ENCODE measurements at places on chromosomes 7 and 10. TPM values are rescaled to one million over a fixed set of nuclear protein-coding genes. Genes with fewer than 3 reads are reported as not detected.

GRCh38 chr10:7161484-7162250 lies 249.2 kb downstream of the SFMBT2 start:
- DNase-seq: no peak

- no peak for DNase-seq
Observed at GRCh38 chr7:836429-836828, 4.2 kb downstream of the SUN1 start.

DNA sequence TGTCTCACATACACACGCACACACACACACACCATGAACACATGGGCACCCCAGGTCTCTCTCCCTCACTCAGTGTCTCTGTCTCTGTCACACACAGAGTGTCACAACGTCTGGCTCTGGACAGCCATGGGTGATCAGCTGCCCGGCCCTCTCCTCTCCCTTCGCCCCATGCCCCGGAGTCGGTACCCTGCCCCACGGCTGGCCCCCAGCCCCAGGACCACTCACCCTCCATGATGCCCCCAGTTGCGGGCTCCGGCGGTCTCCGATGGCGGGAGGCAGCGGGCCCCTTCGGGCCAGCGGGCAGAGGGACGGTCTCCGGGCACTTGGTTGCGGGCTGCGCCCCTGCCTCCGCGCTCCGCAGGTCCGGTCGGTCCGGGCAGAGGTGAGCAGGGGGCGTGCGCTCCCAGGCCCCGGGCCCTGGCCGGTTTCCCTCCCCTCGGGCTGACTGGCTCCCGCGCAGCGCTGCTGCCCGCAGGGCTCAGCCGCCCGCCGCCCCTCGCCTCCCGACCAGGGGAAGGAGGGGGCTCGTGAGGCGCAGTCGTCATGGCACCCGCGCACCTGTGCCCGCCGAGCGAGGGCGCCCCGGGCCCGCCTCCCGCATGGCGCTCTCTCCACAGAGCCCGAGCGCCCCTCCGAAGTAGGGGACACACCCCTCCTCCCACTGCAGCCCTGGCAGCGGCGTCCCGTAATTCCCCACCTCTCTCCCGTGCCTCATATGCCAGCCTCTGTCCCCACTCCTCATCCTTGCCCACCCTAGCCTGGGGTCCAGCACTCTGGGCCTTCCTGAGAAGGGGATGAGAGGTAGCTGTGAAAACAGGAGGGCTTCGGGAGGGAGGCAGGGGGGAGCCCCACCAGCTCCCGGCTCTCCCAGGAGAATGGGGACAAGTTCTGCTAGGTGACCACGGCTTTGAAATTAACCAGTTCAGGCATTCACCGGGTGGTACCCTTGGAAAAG lies at the start of gene NPFFR1:
Gene NPFFR1, minus strand, starts transcription at position 560 of the 955 bp plus-strand sequence. Its CDS starts 328 bp downstream, at position 232.
- DNase-seq: no peak

DNA sequence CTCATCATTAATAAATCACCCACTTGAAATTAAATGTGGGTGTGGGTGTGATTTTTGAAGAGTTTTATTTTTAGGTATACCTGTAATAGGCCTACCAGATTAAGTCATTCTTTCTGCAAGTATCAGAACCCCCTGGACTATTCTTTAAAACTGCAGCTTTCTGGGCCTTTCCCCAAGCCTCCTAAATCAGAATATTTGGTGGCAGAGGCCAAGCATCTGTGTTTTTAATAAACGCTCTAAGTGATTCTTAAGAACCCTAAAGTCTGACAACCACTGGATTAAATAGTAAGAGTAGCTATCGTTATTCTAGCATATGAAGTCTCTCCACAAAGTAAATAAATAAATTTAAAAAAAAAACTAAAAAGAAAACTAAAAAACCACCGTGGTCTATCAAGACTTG lies 703.0 kb upstream of the NRP1 start:
- DNase-seq: no peak

DNA sequence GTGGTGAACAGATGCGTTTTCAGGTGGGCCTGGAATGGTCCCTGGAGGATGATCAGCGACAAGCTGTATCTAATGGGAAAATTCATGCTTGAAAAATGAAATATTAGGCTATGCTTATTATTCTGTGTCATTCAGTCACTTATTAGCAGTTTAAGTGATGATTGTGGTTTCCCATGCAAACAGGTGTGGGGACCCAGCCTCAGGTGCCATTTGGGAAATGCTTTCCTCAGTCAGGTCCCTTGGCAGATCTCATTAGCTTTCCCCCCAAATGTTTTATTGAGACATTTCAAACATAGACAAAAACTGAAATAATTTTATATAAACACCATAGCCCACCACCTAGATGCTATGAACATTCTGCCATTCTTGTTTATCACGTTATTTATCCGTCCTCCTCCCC lies 411 bp upstream of the SNX10 start:
- DNase-seq: no peak

GRCh38 chr7:119228482-119228881 lies 1004.0 kb downstream of the ANKRD7 start:
- no peak for DNase-seq

- DNase-seq: no peak
Observed at GRCh38 chr10:97827702-97828291, 21.8 kb upstream of the GOLGA7B start.

TRUB1 gene
- polyA plus RNA-seq: 49.3 TPM

PSAP gene
- 853 TPM for polyA plus RNA-seq

GRCh38 chr10:75611172-75611992 lies 180.0 kb downstream of the LRMDA start:
- no peak for DNase-seq

GRCh38 chr10:48455392-48456151 lies 149.1 kb downstream of the MAPK8 start:
- no peak for DNase-seq

RBM20 gene
- 6.3 TPM for polyA plus RNA-seq

- DNase-seq: no peak
Observed at GRCh38 chr10:112855134-112855533, 94.9 kb upstream of the TCF7L2 start.

FAM25C gene
- polyA plus RNA-seq: not detected

DNA sequence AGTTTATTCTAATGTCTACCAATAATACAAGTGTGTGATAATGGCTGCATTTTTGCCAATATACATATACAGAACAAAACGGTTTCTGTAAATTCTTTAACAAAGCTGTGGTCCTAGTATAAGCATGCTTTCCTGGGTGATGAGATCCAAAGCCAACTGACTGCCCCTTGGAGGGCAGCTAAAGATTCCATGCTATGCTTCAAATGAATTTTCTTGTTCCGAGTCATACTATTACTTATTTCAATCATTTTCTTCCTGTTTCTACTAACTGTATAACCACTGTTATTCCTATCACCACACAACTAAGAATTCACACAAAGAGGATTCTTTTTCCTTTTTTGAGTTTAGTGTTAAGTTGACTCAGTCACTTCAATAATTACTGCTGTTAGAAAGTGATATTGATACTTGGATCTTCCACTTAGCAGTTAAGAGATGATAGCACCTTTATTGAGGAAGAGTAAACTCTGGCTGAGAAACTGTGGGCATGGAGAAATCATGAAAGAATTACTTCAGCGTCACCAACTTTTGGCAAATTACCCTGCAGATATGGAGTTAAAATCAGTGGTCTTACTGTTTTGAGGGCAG lies 197.5 kb downstream of the ARL4A start:
- DNase-seq: no peak

DNA sequence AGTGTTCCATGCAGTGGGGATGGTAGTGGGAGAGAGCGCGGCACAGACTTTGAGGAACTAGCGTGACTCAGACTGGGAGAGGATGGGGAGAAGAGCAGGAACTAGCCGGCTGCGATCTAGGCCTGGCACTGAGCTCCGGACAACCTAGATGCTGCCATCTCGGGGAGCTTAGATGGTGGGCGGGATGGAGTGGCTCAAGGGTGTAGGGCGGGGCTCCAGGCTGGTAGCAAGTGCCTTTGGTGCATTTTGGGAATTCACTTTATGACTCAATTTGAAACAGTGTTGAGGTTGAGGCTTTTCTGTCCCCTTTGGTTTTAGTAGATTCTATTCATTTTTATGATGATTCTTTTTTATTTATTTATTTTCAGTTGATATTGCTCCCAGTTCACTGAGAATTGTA lies 185.3 kb upstream of the GPR26 start:
- DNase-seq: no peak

SFRP4 gene
- polyA plus RNA-seq: 2.1 TPM

DNA sequence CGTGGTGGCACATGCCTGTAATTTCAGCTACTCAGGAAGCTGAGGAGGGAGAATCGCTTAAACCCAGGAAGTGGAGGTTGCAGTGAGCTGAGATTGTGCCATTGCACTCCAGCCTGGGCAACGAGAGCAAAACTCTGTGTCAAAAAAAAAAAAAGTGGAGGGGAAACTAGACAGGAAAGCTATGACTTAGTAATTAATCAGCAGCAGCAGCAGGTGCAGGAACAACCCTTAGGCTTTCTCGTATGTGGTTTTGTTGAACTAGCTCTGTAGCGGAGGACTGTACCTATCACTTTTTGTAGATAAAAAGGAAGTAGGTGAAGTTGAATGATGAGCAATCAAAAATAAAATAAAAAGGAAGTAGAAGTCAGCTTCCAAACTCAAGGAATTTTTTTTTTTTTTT lies 76.9 kb upstream of the KMT2C start:
- no peak for DNase-seq

SUN3 gene
- polyA plus RNA-seq: not detected

- no peak for DNase-seq
Observed at GRCh38 chr7:44101966-44102845, 1.9 kb upstream of the AEBP1 start.

- no peak for DNase-seq
Observed at GRCh38 chr7:17716816-17717215, 223.5 kb downstream of the SNX13 start.

FAM25G gene
- polyA plus RNA-seq: not detected

DNA sequence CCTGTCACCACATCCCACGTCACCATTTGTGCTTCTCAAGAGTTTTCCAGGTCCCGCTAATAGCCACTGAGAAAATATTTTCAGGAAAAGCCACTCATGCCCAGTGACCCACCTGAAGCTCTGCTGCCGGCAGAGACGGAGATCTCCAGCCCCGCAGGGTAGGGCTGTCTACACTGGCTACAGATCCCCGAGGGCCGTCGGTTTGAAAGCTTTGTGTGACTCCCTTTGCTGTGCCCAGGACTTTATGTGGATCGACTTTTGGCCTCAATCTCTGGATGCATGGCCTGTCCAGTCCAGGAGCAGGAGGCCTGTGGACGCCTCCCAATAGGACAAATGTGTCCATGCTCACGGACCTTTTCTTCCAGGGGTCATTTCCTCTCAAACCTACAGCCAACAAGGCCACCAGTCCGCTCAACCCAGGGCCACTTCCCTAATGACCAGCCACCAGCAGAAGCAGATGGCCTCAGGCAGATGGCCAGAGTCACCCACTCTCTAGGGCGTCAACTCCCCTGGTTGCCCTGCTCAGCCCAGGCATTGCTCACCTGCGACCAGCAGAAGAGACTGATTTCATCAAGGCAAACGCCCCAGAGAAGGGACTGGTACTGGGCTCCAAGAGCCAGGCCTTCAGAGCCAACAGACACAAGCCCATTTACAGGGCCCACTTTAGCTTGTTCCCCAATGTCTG lies 76.4 kb downstream of the OAT start:
- DNase-seq: no peak

DNA sequence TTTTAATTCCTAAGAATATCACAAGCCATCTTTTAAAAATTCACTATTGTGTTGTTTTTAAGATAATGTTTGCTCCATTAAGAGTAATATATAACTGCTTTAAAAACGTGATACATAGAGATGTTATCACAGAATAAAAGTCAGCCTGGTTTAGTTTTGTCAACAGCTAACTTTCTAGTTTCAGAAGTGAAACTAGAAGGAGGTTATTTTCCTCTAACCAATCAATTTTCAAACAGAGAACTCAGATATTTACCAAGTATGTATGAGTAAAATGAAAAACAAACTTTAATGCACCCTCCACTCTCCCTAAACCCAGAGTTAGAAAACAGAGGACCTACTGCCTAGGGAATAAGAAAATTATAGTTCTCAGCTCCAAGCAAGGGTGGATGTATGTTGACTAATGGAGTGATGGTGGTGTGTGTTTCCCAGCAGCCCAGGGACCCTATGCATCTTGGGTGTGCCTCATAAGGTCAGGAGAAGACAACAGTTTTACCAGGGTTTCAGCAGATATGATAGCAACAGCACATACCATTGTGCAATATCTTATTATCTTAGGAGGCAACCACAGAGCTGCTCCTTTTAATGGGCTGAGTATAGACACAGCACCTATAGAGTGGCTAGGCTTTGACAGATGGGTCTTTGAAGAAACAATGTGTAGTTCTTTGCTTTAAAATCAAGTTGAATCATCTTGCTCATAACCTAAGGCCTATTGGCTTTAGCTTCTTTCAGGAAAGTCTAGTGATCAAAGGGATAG lies 58.4 kb downstream of the PTPRZ1 start:
- no peak for DNase-seq

RBM28 gene
- 53.3 TPM for polyA plus RNA-seq

DNA sequence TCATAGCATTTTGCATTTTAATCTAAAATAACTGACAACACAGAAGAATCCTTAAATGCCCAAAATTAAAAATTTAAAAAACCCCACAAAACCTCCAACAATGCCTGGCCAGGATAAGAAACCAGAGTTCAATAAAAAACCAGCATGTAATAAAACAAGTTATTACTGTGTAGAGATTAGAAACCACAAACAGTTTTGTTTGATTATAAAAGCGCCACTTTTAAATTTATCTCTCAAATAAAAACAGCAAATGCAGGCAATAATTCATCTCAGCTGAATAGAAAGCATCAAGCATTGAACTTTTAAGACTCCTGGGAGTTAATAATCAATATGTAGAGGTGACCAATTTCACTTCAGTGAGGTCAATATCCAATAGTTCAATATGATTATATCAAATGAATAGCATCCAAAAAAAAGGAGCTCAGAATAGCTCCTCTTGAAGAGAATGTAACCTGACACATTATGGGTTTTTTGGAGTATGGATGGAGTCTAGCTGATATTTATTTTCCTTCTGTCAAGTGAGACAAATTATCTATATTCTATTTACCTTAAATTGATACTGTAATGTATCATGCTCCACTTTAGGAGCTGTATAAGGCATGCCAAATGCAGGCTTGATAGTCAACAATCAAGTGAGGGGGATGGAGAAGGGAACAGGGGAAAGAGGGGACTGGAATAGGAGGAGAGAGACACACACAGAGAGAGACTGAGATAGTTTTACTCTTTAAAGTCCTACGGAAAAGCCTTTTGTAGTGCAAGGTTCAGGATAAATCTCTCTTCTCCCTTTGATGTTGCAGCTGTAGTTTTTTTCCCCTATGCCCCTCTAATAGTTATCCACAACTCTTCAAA lies 130.9 kb downstream of the RSU1 start:
- DNase-seq: no peak

- DNase-seq: no peak
Observed at GRCh38 chr10:101875068-101875688, 31.6 kb upstream of the KCNIP2 start.

DNA sequence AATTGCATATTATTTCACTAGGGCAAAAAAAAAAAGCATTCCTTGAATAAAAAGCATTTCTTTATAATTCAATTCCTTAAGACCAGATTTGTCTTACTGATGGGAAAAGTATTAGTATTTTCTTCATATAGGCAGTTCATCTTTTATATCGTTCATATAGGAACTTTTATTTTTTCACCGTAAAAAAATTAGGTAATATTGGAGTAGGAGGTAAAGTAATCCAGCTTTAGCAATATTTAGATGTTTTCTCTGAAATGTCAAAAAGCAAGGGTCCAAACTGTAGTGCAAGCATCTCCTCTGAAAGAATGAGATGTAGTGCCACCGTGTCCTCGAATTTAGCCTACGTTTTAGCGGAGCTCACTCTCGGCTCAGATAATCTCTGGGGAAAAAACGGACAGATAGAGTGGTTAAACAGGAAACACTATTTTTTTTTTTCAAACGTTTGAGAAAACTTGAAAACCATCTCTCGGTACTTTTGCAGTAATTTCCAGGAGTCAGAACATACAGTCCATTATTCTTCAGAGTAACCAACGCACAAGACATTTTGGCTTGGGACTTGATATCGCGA lies 5.5 kb upstream of the SPAG6 start:
- no peak for DNase-seq

GRCh38 chr10:85026878-85027467 lies 698.6 kb downstream of the CCSER2 start:
- DNase-seq: no peak

All from left renal pelvis (tissue), 4 donors.